ENCODE measurements at places on chromosomes 6 and 20.

DNA sequence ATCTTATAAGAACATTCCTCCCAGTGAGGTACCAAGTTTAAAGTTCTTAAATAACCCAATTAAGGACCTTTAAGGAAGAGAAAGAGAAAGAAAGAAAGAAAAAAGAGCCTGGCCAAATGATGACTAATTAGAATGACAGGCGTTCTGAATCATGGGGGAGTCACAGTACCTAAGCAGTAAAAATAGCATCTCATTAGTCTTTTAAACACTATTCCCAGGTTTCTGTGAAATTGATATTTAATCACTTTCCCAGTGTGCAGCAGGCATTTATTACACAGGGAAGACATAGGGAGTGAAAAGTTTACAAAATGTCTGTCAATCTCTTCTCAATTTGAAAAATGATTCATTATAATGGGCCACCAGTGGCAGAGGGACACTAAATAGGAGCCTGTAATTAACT, 251.4 kb upstream of the MANEA start:
- no peak for DNase-seq

GRCh38 chr6:153123801-153124200, 7.3 kb downstream of the RGS17 start:
- DNase-seq = no peak

DNA sequence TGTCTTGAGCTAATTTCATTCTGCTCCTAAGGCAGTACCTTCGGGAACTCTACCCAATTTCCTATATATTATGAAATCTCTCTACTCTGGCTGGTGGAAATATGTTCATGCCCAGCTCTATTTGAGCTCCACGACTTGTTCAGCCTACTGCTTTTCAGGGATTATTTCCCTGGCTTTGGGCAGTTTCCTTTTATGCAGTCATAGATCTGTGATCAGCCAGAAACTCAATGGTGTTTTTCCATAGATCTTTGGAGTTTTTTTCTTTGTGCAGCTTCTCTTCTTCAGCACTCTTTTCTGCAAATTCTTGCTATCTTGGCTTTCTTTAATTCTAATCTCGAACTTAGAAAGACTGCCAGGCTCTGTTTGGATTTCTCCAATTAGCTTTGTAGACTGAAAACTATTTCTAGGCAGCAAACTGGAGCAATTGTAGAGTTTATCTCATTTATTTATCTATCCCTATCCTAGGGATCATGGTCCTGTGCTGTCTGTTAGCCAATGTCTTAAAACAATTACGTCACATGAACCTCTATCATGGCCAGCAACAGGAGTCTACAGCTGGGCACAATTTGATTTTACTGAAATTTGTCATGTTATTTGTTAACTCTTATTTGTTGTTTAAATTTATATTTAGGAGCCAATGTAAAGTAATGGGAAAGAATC, 328.4 kb downstream of the BCKDHB start:
- DNase-seq = no peak

GRCh38 chr6:83354747-83355146, 76.1 kb downstream of the ME1 start:
- no peak for DNase-seq

GRCh38 chr6:151916075-151916474, 108.6 kb downstream of the ESR1 start:
- DNase-seq = no peak

DNA sequence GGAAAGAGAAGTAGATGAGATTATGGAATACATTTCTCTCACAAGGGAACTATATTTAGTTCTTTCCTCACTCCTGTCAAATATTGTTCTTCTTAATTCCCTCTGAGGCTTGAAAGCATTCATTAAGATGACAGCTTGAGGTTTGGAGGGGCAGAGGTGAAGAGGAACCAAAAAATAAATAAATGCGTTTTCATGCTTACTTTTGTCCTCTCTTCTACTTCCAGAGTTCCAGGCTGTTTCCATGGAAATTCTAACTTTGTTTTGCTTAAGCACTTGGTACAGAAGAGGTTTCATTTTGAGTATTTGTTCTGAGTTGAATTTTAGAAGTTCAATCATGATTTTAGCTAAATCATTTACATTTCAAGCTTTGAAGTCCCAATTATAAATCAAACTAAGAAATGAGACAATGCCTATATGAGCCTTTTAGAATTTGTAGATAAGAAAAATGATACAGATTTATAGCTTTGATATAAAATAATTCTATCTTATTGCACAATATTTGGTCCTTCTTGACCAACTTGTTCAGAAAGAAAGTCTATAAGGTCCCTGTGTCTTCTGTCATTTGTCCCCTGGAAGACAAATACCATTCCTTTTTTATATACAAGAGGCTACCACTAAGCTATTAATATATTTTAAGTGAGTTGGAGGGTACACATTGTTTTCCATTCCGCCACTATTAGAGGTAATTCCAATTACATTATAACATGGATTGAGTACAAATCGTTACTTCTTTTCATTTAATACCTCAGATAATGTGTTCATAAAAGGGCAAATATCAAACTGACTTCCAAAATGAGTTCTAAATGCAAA, 16.3 kb downstream of the RBM24 start:
- no peak for DNase-seq

- DNase-seq = no peak
Measured at GRCh38 chr6:9799582-9799981, 615.3 kb downstream of the TFAP2A start.

All from GM04503 (cell line).